ENCODE measurements at places on chromosomes 1 and 21. TPM values are rescaled to one million over a fixed set of nuclear protein-coding genes. Genes with fewer than 3 reads are reported as not detected.

Gene LEPR
- 15.9 TPM for total RNA-seq

Gene CLCA2
- total RNA-seq = 0.19 TPM

Gene TAL1
- 30.3 TPM for total RNA-seq

Gene TMCO1
- 45.3 TPM for total RNA-seq

Gene CYP4A22
- total RNA-seq = not detected

Gene WNT9A
- total RNA-seq = 1.3 TPM

Gene RGS13
- total RNA-seq = not detected

Gene GBP6
- total RNA-seq = not detected
